ENCODE measurements at places on chromosomes 2 and 18.

DNA sequence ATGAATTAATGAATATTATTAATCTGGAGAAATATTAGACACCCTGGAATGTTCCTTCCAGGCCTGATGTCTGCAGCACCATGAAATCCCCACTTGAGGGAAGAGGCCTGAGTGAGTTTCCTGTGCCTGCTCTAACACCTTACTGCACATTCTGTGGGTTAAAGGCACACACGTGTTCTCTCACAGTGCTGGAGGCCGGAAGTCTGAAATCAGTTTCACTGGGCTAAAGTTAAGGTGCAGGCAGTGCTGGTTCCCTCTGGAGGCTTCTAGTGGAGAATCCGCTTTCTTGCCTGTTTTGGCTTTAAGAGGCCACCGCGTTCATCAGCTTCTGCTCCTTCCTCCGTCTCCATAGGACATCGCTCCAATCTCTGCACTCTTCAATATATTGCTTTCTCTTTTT, 48.7 kb downstream of the ACKR3 start:
- DNase-seq = no peak

DNA sequence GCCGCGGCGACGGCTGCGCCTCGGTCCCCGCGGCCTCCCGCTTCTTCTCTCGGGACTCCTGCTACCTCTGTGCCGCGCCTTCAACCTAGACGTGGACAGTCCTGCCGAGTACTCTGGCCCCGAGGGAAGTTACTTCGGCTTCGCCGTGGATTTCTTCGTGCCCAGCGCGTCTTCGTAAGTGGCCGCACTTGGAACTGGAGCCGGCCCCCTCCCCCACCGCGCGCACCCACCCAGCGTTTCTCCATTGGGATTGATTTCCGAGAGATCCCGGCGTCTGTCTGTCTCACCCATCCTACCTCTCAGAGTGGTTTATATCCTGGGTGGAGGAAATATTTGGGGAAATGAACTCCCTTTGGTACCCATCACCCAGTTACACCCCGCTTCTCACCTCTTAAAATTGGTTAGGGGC, 498 bp downstream of the ITGAV start:
- no peak for DNase-seq

DNA sequence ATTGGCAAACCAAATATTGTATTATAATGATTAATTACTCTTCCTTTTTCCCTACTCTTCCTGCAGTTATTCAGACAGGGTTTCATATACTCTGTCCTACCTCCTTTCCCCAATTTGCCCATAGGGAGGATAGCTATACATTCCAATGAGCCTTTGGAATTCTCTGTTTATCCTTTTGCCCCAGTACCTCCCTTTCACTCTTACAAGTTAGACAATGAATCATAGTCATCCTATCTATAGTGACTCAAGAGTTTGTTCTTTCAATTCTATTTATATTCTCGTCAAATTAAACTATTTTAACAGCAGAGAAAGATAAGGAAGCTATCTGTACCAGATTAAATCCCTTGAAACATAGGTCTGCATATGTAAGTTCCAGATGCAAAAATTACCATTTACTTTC, 437.5 kb downstream of the NR4A2 start:
- no peak for DNase-seq

GRCh38 chr2:159153951-159154350, 132.6 kb downstream of the WDSUB1 start:
- no peak for DNase-seq

- DNase-seq = no peak
These were observed 535.2 kb downstream of the GALR1 start for GRCh38 chr18:77784759-77785379.

DNA sequence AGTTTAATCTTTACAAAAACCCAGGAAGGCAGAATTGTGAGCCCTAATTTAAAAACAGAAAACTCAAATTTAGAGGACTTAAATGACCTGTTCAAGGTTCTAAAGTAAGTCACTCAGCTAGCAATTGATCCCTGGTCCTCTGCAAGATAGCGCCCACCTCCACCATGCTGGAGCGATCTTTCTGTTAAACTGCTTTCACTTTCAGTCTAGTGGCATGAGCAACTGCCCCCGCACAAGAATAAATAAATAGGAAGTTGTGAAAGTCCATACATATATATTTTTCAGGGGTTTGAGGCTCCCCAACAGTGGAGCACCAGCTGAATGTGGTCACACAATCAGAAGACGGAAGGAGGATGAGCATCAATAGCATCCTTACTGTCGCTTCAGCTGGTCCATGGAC, 217.9 kb downstream of the NAPG start:
- DNase-seq = no peak

GRCh38 chr2:134401789-134402188, 147.9 kb downstream of the MGAT5 start:
- no peak for DNase-seq

GRCh38 chr2:227524665-227525064, 52.7 kb downstream of the AGFG1 start:
- DNase-seq = no peak

DNA sequence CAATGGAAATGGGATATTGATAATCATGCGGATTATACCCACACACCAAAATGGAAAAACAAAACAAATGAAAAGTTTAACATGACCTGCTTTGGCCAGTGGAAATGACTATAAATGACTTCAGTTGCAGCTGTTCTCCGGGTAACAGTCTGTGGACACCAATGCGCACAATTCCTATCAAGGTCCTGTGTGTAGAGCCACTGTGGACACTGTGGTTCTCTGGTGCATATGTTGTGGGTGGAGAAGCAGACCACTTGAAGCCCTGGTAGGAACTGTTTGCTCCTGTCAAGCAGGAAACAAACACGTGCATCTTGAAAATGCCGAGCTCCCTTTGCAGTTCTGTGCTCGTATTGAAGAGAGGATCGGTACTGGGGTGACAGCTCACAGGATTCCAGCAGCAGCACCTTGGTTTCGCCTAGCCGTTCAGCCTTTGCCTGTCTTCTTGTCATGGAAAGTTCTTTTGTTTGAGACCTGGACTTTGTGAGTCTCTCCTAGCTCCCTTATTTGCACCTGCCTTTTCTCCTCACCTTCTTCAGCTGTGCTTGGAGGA, 32.9 kb downstream of the NCK2 start:
- DNase-seq = no peak

DNA sequence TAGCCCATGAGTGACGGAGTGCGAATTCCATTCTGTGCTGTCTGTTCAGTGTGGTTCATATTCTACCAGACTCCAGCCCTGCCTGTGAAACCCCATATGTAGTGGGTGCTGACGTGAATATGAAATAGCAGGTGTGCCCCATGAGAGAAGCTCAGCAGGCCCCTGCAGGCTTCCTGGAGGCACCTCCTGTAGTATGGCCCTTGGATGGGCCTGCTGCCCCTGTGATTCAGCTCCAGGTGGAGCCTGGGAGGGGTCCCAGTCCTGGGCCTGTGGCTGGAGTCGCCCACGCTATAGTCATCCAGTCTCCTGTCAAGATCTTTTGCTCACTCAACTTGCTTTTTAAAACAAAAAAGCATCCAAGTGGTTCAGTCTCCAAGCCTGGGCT, 125.5 kb downstream of the GLI2 start:
- no peak for DNase-seq

DNA sequence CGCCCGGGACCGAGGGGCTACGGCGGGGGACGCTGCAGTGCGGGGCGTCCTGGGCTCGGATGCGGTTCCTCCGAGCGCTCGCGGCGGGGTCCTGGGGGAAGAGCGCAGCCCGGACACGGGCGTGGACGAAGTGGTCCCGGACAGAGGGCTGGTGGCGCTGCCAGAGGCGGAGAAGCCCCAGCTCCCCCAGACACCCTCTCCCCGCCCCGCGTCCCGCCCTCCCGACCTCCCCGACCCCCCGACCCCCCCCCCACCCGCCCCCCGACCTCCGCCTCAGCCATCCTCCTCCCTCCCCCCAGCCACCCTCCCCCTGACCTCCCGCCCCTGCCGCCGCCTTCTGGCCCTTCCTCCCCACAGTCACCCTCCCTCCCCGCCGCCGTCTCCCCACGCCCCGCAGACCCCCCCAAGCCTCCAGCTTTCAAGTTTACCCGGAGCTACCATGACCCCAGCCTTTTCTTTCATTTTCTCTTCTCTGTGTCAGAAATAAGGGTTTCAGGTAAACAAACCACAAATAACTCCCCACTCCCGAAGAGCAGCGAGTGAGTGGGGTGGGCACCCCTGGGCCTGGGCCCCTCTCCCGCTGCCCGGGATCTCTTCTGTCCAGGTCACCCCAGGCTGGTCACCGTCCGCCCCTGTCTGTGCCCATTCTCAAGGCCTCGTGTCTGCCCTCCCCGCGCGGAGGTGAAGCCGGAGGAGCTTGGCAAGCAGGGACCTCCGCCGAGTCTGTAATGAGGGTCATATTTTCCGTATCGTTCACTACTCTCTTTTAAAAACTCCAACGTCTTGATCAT, 5.1 kb downstream of the NFATC1 start:
- no peak for DNase-seq

GRCh38 chr2:149687052-149687427, 99.5 kb upstream of the MMADHC start:
- no peak for DNase-seq

DNA sequence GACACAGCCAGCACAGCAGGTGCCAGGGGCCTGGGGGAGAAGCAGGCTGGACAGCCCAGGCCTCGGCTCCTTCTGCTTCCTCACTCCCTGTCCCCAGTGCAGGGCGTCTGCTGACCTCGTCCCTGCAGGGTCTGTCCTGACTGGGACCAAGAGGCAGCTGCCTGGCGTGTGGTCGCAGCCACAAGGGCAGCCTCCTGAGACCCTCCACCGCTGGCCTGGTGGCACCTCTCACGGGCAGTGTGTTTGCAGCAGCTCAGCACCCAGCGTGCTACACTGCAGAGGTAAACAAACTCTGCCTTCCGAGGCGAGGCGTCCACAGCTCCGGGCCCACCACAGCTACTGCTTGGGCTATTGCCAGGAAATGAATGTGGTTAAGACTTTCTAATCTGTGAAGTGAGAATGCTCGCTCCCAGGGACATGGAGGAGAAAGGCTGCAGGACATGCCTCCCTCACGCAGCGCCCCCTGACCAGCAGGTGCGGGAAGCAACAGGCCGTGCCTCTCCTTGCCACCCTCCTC, 46.1 kb upstream of the HPCAL1 start:
- DNase-seq = no peak

- DNase-seq = no peak
These were observed 52.1 kb upstream of the SLC66A3 start for GRCh38 chr2:11102956-11103860.

DNA sequence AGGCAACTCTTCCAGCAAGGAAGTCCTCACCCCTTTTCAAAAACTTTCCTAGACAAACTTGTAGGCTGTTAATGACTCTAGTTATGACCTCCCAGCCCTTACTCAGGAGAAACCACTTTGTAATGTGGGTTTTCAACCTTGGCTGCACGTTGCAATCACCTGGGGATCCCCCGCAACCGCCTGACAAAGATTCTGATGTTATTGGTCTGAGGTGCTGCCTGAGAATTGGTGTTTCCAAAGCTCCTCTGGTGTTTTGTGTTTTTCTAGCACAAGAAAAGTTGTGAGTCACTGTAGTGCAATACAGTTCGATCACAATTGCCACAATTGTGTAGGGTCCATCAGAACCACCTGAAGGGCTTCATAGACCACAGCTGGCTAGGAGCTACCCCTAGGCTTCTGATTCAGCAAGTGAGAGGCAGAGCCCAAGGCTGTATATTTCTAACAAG, 121.6 kb downstream of the SP100 start:
- DNase-seq = no peak

DNA sequence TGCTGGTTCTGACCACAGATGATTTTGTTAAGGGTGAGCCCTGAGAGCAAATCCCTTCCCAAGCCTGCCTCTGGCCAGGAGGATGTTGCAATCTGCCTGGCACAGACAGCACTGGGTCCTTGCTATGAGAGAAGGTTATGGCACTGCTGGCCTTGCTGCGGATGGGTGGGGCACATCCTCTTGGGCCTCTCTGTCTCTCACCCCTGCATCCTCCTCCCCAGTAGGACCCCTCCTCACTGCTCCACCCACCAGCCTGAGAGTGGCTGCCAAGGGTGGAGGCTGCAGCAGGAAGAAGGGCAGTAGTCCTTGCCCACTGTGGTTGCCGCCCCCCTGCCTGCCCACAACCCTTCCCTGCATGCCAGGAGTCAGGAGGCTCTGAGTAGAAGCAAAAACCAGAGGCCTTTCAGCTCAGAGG, 180.9 kb downstream of the ZBTB7C start:
- DNase-seq = no peak

- DNase-seq = no peak
These were observed 427.7 kb upstream of the HS6ST1 start for GRCh38 chr2:128746356-128746755.

GRCh38 chr2:167708998-167709397, 538.4 kb downstream of the STK39 start:
- DNase-seq = no peak

- no peak for DNase-seq
These were observed 148.7 kb upstream of the SLC1A4 start for GRCh38 chr2:64840426-64840881.

DNA sequence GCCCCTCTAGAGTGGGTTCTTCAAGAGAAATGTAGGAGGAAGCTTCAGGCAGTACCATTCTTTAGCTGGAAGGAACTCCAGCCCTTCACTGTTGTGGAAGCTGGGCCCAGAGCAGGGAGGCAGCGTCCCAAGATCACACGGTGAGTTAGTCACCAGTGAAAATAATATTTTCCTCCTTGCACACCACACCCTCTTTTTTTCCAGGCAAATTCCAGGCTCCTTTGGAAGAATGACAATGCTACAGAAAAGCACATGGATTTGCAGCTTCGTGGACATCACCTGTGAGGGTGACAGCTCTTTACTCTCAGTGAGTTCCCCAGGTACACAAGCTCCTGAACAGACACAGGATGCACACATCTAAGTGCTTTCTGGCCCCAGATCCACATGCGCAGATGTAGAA, 157.1 kb downstream of the COL6A3 start:
- DNase-seq = no peak

GRCh38 chr18:79597831-79598632, 81.6 kb upstream of the CTDP1 start:
- DNase-seq = no peak
